ENCODE measurements at places on chromosomes 5 and 9.

GRCh38 chr9:1804128-1804865 is 210.8 kb upstream of the SMARCA2 start:
- no peaks in the 10 kb centered on the region for H3K4me1 ChIP-seq
- H3K27me3 ChIP-seq, result no peaks in the 10 kb centered on the region
- no peak overlapping the region for H3K4me3 ChIP-seq
- H3K36me3 ChIP-seq, result no peaks in the 10 kb centered on the region

- no peak for DNase-seq
- H3K4me3 ChIP-seq, result no peak overlapping the region
- H3K27ac ChIP-seq, result no peak overlapping the region
- no peaks in the 10 kb centered on the region for H3K27me3 ChIP-seq
Measured at GRCh38 chr5:83281176-83281575, 190.4 kb upstream of the VCAN start.

DNA sequence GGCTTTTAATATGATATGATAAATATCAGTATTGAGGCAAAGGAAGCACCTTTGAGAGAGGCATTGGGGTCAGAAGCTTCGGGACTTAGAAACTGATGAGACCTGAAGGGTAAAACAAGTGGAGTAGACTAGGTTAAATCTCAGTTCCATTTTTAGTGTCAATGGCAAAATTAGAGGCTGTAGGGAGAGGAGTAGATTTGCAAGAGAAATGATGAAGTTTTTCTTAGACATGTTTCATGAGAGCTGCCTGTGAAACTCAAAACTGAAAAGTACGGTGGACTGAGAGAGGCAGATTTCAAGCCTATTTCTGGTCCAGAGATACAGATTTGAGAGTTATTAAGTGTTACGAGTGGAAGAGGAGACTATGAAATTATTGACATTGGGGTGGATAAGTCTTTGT is 278.5 kb downstream of the TAF11L14 start:
- H3K4me1 ChIP-seq, result no peaks in the 10 kb centered on the region
- no peak for DNase-seq
- no peaks in the 10 kb centered on the region for H3K36me3 ChIP-seq
- H3K27ac ChIP-seq, result no peak overlapping the region
- no peak overlapping the region for H3K4me3 ChIP-seq
- H3K27me3 ChIP-seq, result no peaks in the 10 kb centered on the region

DNA sequence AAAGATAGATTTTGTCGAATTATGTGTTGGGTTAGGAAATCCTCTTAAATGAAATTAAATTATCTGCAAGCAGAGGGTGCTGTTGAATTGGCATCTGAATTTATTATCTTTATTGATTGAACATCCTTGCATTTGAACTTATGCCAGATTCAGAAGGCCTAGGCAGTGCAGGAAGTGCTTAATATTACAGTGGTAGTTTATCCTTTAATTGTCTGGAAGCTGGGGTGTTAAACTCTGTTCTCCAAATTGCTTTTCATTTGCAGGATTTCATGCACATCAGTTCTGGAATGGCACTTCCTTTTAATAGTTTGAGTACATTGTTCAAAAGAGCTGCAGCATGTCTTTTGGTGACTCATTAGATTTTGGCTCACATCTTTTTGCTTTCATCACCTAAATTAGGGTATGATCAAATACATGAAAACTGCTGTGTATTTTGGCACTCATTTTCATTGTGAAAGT is 186.3 kb downstream of the KDM4C start:
- no peaks in the 10 kb centered on the region for H3K27me3 ChIP-seq
- H3K4me1 ChIP-seq, result peaks cover 2% of the 10 kb centered on the region
- H3K36me3 ChIP-seq, result no peaks in the 10 kb centered on the region
- no peak overlapping the region for H3K27ac ChIP-seq
- DNase-seq, result peak; percentile 82
